ENCODE measurements at places on chromosomes 12 and 14.

GRCh38 chr14:32722631-32723183 lies 216.0 kb upstream of the NPAS3 start:
- DNase-seq, result no peak

GRCh38 chr14:102262929-102263462 lies 42.0 kb downstream of the MOK start:
- DNase-seq, result peak; percentile 43

GRCh38 chr12:15059123-15059522 lies 86.3 kb downstream of the PDE6H start:
- no peak for DNase-seq

GRCh38 chr12:26086936-26087335 lies 37.9 kb downstream of the BHLHE41 start:
- no peak for DNase-seq

- DNase-seq, result peak; percentile 97
Measured at GRCh38 chr12:62631471-62632410, 165.1 kb downstream of the MON2 start.

GRCh38 chr12:96396914-96397313 lies 3.3 kb downstream of the CDK17 start:
- no peak for DNase-seq

DNA sequence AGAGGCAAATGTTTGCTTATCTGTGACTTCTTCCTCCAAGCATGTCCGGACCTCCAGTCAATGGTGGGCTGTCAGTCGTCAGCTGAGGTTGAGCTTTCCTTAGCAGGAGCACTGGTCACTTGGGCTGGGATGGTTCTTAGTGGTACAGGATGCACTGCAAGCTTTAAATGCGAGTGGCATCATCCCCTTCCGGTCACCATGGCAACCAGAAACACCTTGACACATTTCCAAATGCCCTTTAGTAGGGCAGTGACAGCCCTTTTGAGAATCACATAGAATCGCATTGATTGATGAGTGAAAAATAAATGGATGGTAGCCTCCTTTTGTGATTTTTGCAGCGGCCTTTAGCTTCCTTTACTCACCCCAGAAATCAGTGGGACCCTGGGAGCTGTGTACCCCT lies 24.1 kb downstream of the NTF3 start:
- DNase-seq, result no peak

DNA sequence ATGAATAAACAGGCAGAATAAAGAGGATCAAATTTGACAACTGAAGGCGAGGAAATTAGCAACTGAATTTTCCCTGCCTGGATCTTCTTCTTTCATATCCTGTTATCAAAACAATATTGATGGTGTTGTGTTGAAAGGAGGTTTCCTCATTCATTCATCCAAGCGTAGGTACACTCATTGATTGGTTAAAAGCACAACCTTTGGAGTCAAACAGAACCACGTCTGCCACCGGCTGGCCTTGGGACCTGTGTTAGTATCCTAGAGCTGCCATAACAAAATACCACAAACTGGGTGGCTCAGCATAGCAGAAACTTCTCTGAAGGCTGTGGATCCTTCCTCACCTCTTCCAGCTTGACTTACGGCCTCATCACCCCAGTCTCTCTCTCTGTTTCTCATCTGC lies 268.6 kb upstream of the PWP1 start:
- no peak for DNase-seq

- DNase-seq, result no peak
Measured at GRCh38 chr14:93889739-93890483, 37.2 kb upstream of the FAM181A start.

DNA sequence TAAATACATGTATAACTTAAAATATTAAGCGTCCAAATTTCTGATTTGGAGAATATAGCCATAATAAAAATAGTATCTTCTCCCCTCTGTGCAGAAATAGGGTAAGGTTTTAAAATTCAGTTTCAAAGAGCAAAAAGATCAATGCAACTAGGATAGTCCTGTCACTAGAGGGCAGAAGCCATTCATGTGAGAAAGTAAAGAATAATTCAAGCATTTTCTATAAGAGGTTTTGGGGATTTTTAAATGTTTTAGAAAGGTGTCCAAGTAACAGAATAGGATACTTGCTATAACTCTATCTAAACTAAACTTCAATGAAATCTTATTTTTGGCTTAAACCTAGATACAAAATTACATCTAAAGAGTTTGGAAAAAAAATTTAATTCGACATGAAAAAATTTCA lies 50.3 kb downstream of the ADAMTS20 start:
- peak; percentile 53 for DNase-seq

GRCh38 chr14:38991299-38991698 lies 111.7 kb downstream of the SEC23A start:
- DNase-seq, result no peak

DNA sequence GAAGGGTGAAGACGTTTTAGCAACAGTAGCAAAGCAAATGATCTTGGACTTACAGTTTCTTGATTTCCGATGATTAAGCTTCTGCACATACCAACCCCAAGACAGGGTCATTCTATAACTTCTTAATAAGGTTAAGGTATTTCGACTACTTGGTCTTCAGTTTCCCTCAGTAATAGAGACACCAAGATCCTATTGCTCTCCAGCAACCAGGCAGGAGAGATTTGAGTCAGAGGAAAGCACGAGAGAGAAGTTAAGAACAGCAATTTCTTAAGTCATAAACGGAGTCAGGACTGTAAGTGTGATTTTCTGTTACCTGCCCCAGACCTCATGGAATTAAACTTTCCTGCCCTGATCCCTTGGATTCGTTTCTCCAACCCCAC lies 215.6 kb downstream of the TTC8 start:
- no peak for DNase-seq

DNA sequence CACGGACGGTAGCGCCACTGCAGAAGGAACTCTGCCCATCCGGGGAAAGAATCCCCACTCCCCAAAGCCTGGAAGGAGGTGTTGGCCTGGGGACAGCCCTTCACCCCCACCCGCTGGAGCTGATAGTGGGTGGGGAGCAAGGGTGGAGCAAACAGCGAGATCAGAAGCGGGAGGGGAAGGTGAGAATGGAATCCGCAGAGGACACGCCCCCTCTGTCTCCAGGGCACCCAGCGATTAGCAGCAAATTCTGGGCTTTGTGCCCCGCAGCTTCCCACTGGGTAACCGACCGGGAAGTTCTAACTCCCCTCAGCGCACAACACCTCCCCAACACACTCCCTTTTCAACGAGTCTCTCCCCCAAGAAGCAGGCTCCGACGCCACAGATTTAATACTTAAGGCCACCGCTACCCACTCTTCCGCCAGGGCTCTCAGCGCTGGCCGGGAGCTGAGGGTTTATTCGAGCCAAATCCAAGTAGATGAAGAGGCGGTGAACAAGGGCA lies 1.4 kb downstream of the SLC25A29 start:
- DNase-seq, result peak; percentile 58

DNA sequence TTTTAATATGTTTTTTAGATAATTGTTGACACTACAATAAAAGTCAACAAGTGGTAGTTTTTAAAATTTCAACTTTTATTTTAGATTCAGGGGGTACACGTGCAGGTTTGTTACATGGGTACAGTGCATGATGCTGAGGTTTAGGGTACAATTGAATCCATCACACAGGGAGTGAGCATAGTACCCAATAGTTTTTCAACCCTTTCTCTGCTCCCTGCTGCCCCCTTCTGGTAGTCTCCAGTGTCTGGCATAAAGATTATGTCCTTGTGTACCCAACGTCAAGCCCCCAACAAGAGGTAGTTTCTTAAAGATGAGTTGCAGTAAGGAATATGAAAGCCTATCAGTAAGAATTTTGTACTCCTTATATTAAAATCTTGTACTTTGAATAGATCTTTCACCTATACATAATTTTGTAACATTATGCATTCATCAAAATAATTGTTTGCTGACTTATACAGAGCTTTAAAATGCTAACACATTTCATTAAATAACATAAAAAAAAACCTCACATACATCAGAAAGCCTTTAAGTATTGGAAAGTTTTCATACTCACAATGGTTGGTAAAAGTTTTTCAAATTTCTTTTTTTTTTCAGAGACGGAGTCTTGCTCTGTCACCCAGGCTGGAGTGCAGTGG lies 5.4 kb upstream of the RALGAPA1 start:
- peak; percentile 60 for DNase-seq

Measured in fibroblast of the aortic adventitia (primary cell).